Skin of body (tissue), 3 donors: ENCODE measurements at places on chromosomes 5 and 9. TPM values are rescaled to one million over a fixed set of nuclear protein-coding genes. Genes with fewer than 3 reads are reported as not detected.

DNA sequence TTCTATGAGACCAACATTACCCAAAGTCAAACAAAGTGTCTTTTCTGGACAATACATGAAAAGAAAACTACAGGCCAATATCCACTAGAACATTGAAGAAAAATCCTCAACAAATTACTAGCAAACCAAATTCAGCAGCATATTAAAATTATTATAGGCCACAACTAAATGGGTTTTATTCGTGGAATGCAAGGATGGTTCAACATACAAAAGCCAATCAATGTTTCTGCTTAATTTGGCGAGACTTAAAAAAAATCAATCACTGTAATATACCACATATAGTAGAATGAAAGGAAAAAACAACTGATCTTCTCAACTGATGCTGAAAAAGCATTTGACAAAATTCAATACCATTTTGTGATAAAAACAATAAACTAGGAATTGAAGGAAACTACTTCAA lies 51.8 kb upstream of the FNIP1 start:
- DNase-seq, result no peak

DNA sequence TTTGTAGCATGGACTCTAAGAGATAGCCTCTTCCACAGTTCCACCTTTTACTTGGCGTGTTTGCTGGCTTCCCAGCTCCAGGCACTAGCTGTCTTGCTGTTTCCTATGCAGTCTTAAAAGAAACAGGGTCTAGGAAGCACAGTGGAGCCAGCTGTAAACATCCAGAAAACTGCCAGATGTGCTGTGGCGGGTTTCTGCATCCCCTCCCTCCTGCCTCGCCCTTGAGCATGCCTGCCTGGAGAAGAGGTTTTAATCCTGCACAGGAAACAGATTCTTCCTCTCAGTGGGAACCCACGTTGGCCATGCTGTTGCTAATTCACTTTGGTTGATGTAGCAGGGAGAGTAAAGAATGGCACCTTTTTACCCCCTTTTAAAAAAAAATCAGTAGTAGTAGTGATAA lies 121.3 kb downstream of the RPS23 start:
- DNase-seq, result no peak

GRCh38 chr5:177472460-177473442 lies 683 bp downstream of the DBN1 start:
- DNase-seq, result no peak

DNA sequence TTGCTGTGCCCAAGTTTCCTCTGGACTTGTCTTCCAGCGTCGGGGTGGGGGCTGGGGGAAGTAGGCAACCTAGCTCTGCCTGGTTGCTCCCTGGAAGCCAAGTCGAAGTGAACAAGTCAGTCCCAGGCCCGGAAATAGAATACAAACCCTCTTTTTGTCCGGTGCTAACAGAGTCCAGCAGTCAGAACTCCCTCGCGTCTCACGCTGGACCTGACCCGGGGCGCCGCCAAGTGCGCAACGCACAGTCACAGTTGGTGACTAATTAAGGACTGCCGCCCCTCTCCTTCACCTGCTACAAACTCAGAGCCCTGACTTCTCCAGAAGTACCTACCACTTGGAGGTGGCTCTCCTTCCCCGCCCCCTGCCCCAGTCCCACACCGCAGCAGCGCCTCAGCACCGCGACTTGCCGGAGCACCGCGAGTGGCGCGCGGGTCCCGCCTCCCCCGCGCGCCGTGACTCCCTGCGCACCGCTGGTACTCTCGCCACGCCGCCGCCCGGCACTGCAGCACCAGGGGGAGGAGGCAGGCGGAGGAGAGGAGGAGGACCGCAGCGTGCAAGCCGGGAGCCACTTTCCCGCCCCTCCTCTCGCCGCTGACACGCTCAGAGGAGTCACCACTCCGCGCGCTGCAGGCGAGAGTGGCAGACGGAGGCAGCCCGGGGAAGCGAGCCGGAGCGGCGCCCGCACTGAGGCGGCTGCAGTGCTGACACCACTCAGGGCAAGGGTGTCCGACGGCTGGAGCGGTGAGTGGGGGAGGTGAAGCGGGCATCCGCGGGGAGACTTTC lies at the start of gene SV2C:
SV2C (plus strand) TSS at position 612 of the 783 bp plus-strand sequence. CDS start 48,368 bp downstream, outside the sequence.
- DNase-seq, result no peak

- DNase-seq, result no peak
Observed at GRCh38 chr9:115739096-115739875, 414.3 kb upstream of the PAPPA start.

DNA sequence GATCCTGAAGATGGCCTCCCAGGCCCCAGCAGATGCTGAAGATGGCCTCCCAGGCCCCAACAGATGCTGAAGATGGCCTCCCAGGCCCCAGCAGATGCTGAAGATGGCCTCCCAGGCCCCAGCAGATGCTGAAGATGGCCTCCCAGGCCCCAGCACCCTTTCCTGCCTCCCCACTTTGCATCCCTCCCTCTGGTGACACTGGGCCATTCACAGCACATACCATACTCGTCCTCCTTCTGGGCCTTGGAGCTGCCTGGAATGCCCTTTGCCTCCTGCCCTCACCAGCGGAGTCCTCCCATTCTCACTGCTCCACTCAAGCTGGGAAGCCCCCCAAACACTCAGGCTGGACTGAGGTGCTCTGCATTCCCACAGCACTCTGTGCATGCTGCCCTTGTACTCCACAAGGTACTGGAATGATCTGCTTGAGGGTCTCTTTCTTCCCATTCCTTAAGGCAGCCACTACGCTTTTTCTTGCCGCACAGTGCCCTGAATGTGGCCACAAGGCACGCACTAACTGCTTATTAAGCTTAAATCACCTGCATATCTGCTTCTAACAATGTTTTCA lies 550.0 kb downstream of the BNC2 start:
- no peak for DNase-seq

DNA sequence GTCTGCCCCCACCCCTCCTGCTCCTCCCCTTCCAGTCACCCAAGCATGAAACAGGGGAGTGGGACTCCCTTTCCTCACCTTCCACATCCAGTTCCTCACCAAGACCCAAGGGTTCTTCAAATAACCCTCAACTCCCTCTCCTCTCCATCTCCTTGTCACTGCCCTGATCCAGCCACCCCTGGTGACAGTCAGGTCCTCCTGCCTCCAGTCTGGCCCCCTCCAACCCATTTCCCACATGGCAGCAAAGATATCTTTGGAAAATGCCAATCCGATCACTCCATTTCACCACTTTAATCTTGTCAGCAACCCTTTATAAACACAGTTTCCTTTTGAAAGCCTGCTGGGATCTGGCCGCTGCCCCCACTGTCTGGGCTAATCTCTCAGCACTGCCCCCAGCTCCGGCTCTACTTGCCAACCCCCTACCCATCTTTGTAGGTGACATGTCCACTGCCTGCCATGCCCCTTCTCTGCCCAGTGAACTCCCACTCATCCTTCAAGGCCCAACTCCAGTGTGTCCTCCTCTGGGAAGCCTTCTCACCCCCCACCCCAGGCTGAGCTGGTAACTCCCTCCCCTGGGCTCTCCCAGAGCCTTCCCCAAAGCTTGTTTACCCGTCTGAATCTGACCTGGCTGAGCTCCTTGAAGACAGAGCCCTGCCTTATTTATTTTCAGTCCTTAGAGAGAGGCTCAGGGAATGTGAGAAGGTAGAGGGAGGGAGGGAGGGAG lies 781 bp upstream of the MYOZ3 start:
- DNase-seq, result no peak

The RIC1 gene
- 52.0 TPM for total RNA-seq

The FAM153A gene
- total RNA-seq, result 0.20 TPM

The BTF3 gene
- total RNA-seq, result 355 TPM

The TAF11L10 gene
- total RNA-seq, result not detected

The EGFLAM gene
- 22.2 TPM for total RNA-seq
